Osteocyte (in vitro differentiated cells): ENCODE measurements at places on chromosomes 11 and 22.

- H3K27me3 ChIP-seq: no peaks in the 10 kb centered on the region
- no peak overlapping the region for H3K4me3 ChIP-seq
- H3K27ac ChIP-seq: no peak overlapping the region
These were observed 139.2 kb downstream of the WNT11 start for GRCh38 chr11:76067099-76067498.

- no peak overlapping the region for H3K4me3 ChIP-seq
- H3K4me1 ChIP-seq: no peaks in the 10 kb centered on the region
- DNase-seq: no peak
- H3K36me3 ChIP-seq: no peaks in the 10 kb centered on the region
These were observed 157.5 kb downstream of the ST3GAL4 start for GRCh38 chr11:126512741-126513715.

GRCh38 chr11:106063009-106063408 is 14.1 kb downstream of the KBTBD3 start:
- H3K27ac ChIP-seq: no peak overlapping the region
- no peak overlapping the region for H3K4me3 ChIP-seq
- no peaks in the 10 kb centered on the region for H3K27me3 ChIP-seq
- no peaks in the 10 kb centered on the region for H3K36me3 ChIP-seq
- DNase-seq: no peak
- H3K4me1 ChIP-seq: no peaks in the 10 kb centered on the region

GRCh38 chr22:39152024-39152510 is 413 bp downstream of the CBX7 start:
- no peak for DNase-seq
- no peaks in the 10 kb centered on the region for H3K36me3 ChIP-seq
- H3K27me3 ChIP-seq: peaks cover 30% of the 10 kb centered on the region
- H3K4me1 ChIP-seq: peaks cover 15% of the 10 kb centered on the region
- no peak overlapping the region for H3K27ac ChIP-seq

- peaks cover 2% of the 10 kb centered on the region for H3K36me3 ChIP-seq
- no peak for DNase-seq
- no peaks in the 10 kb centered on the region for H3K4me1 ChIP-seq
- H3K4me3 ChIP-seq: no peak overlapping the region
- H3K27me3 ChIP-seq: no peaks in the 10 kb centered on the region
- no peak overlapping the region for H3K27ac ChIP-seq
These were observed 48.2 kb downstream of the C11orf91 start for GRCh38 chr11:33652431-33652830.

DNA sequence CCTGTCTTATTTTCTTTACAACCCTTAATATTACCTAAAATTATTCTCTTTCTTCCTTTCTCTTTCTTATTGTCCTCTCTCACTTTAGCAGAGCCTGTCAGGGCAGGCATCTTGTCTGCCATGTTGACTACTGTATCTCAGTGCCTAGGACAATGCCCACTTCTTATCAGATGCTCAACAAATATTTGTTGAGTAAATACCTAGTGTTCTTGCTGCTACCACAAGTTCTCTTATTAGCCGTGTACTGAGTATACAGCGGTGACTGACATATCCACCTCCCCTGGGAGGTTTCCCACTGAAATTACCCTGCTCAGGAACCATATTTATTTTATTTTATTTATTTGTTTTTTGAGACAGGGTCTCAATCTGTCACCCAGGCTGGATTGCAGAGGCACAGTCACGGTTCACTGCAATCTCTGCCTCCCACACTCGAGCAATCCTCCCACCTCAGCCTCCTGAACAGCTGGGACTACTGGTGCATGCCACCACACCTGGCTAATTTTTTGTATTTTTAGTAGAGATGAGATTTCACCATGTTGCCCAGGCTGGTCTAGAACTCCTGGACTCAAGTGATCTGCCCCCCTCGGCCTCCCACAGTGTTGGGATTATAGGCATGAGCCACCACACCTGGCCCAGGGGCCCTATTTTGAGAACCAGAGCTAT is 6.7 kb downstream of the HPX start:
- no peaks in the 10 kb centered on the region for H3K27me3 ChIP-seq
- H3K4me1 ChIP-seq: peaks cover 5% of the 10 kb centered on the region
- no peak overlapping the region for H3K4me3 ChIP-seq
- no peak for DNase-seq
